Tibial nerve (tissue), 4 donors: ENCODE measurements at places on chromosomes 5 and 9. TPM values are rescaled to one million over a fixed set of nuclear protein-coding genes. Genes with fewer than 3 reads are reported as not detected.
A peak's percentile ranks its signal among the peaks of the same experiment; 100 is the strongest.

Gene PCDHGA3
- total RNA-seq: 8.8 TPM

Gene PPP3R2
- total RNA-seq: not detected

Gene CCNJL
- total RNA-seq: 0.63 TPM

Gene SLC30A5
- total RNA-seq: 43.3 TPM

Gene ADAMTS13
- total RNA-seq: 3.1 TPM

Gene INSL4
- not detected for total RNA-seq

DNA sequence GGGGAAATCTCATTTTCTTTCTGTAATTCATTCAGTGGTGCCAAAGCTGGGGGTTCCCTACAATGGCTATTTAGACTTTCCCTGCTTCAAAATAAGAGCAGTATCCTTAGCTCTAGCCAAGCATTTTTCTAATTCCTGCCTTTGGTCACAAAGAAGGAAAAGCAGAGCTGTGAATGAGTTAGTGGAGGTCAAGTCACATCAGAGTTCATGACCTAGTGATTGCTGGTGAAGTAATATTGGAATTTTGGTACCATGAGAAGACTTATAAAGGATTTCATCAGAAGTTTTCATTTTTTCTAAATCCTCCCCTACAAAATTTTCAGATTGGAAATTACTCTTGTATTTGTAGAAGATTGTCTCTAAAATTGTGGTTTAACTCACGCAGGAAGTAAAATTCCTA is 28.0 kb downstream of the DNAJC21 start:
- H3K27ac ChIP-seq: no peak overlapping the region
- no peak overlapping the region for H3K4me3 ChIP-seq
- H3K36me3 ChIP-seq: peaks cover 31% of the 10 kb centered on the region
- no peaks in the 10 kb centered on the region for H3K27me3 ChIP-seq
- H3K4me1 ChIP-seq: no peaks in the 10 kb centered on the region

GRCh38 chr5:122145906-122146305 is 16.6 kb downstream of the ZNF474 start:
- no peak overlapping the region for H3K27ac ChIP-seq
- DNase-seq: no peak
- H3K27me3 ChIP-seq: no peaks in the 10 kb centered on the region

GRCh38 chr5:26181582-26181981 is 856.8 kb downstream of the CDH9 start:
- no peak overlapping the region for H3K27ac ChIP-seq
- H3K27me3 ChIP-seq: no peaks in the 10 kb centered on the region
- no peak for DNase-seq
- H3K4me3 ChIP-seq: no peak overlapping the region
- no peaks in the 10 kb centered on the region for H3K36me3 ChIP-seq

DNA sequence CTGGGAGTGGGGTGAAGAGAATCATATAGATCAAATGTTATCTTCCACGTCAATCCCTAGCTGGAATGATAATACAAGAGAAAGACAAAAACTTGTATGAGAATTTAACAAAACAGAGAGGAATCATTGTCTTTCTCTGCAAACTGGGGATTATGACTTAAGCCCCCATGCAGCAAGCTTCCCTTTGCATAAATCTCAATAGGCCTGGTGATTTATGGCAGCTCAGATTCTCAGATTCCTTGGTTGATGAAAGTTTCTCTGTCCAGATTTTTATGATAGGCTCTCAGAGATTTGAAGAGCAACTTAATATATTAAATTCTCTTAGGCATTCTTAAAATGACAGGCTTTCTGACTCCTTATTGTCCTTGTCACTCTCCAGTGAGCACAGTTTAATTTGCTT is 56.0 kb downstream of the RASGRF2 start:
- H3K4me3 ChIP-seq: no peak overlapping the region
- H3K27ac ChIP-seq: no peak overlapping the region

- H3K4me1 ChIP-seq: no peaks in the 10 kb centered on the region
- no peak overlapping the region for H3K4me3 ChIP-seq
- no peak for DNase-seq
- H3K27me3 ChIP-seq: no peaks in the 10 kb centered on the region
These were observed 55.4 kb downstream of the FOXI1 start for GRCh38 chr5:170161069-170161468.

DNA sequence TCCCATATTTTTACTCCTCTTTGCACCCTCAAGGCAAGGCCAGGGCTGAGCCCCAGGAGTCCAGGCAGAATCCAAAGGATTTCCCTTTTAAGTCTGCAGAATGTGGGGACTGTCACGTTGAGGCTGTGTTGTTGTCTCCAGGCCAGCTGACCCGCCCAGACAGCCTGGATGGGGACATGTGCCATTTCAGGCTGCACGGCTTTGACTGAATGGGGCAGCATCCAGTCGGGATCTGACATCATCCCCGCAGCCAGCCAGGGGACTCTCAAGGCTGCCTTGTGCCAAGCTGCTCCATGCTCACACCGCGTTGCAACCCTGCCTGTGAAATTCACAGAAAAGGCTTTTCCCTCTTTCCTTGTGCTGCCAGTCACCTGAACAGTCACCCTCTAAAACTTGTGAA is 2.2 kb upstream of the ZNF366 start:
- no peak overlapping the region for H3K27ac ChIP-seq
- no peaks in the 10 kb centered on the region for H3K4me1 ChIP-seq
- H3K36me3 ChIP-seq: no peaks in the 10 kb centered on the region
- H3K4me3 ChIP-seq: no peak overlapping the region
- DNase-seq: peak; percentile 17

GRCh38 chr5:155282503-155283107 is 269.1 kb downstream of the KIF4B start:
- no peaks in the 10 kb centered on the region for H3K4me1 ChIP-seq
- H3K36me3 ChIP-seq: no peaks in the 10 kb centered on the region
- no peak for DNase-seq

DNA sequence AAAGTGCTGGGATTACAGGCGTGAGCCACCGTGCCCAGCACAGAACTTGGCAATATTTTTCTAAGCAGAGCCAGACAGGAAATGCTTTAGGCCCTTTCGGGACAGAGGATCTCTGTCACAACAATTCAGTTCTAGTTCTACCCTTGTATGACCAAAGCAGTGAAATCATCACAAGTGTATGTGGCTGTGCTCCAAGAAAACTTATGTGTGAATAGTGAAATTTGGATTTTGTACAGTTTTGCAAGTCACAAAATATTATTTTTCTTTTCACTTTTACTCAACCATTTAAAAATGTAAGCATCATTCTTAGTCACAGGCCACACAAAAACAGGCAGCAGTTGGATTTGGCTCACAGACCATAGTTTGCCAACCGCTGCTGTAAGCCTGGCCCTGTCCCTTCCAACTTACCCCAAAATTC is 20.4 kb upstream of the PRUNE2 start:
- no peaks in the 10 kb centered on the region for H3K27me3 ChIP-seq
- H3K27ac ChIP-seq: no peak overlapping the region
- DNase-seq: no peak
- no peak overlapping the region for H3K4me3 ChIP-seq

DNA sequence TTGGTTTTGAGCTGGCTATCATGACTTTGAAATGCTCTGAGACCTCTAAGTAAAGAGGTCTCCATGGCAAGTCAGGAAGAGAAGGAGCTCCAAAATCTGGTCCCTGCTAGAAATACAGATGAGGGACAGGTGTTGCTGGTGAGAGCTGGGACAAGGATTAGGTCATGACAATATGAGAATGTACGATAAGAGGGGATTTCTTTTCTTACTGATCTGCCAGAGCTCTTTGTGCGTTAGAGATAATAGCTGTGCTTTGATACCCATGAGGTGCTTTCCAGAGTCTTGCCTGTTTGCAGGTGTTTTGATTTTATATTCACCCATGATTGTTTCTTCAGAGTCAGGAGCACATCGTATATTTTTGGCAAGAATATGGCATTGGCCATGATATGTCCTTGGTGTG is 56.5 kb downstream of the ANKRD33B start:
- no peaks in the 10 kb centered on the region for H3K27me3 ChIP-seq
- H3K4me3 ChIP-seq: no peak overlapping the region
- H3K4me1 ChIP-seq: no peaks in the 10 kb centered on the region
- no peaks in the 10 kb centered on the region for H3K36me3 ChIP-seq
- H3K27ac ChIP-seq: no peak overlapping the region

DNA sequence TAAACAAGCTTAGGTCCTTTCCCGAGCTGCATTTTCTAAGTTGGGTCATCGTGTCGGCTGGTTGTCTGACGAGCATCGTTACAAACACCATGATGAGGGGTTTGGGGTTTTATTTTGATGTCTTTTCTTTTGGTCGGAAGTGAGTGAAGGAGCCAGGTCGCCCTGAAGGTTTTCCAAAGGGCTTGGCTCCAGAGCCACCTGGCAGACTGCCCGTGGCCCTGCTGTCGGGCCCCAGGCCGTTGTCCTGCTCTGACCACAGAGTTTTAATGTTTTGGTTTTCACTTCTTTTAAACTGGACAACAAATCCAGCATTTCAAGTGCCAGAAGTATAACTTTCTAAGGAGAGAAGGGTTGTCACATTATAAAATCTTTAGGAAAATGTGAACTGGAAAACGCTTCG is 42.3 kb downstream of the TENT4A start:
- no peaks in the 10 kb centered on the region for H3K27me3 ChIP-seq
- H3K36me3 ChIP-seq: peaks cover 87% of the 10 kb centered on the region
- H3K4me1 ChIP-seq: no peaks in the 10 kb centered on the region
- no peak for DNase-seq

DNA sequence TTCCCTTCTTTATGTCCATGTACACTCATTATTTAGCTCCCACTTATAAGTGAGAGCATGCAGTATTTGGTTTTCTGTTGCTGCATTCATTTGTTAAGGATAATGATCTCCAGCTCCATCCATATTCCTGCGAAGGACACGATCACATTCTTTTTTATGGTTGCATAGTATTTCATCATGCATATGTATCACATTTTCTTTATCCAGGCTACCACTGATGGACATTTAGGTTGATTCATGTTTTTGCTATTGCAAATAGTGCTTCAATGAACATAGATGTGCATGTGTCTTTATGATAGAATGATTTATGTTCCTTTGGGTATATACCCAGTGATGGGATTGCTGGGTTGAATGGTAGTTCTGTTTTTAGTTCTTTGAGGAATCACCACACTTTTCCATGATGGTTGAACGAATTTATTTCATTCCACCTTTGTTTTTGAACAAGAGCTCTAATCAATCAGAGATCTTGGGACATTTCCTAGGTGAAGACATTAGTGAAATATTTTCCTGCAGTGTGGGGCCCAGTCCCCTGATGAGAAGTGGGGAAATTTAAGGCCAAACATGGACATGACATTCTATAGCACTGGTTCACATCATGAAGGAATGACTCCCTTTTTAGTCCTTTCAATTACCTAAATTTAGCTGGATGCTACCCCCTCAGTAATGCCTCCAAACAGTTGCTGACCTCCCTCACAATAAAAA is 7.1 kb upstream of the TEX48 start:
- H3K36me3 ChIP-seq: no peaks in the 10 kb centered on the region
- no peak for DNase-seq
- H3K27ac ChIP-seq: no peak overlapping the region
- no peaks in the 10 kb centered on the region for H3K27me3 ChIP-seq
- H3K4me1 ChIP-seq: no peaks in the 10 kb centered on the region

GRCh38 chr5:1108023-1108864 is 3.6 kb downstream of the SLC12A7 start:
- no peak overlapping the region for H3K4me3 ChIP-seq
- no peak overlapping the region for H3K27ac ChIP-seq
- H3K36me3 ChIP-seq: no peaks in the 10 kb centered on the region
- no peak for DNase-seq
- peaks cover 31% of the 10 kb centered on the region for H3K4me1 ChIP-seq

DNA sequence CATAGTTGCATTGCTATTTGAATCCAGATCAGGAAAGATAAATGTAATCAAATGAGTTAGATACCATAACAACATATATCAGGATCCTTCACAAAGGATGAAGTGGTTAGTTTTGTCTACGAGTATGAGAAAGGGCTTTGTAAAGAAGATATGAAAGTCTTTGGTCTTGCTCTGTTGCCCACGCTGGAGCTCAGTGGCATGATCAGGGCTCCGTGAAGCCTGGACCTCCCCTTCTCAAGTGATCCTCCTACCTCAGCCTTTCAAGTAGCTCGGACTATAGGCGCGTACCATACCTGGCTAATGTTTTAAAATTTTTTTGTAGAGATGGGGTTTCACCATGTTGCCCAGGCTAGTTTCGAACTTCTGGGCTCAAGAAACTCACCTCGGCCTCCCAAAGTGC is 1.8 kb downstream of the SMC5 start:
- no peaks in the 10 kb centered on the region for H3K36me3 ChIP-seq
- H3K27me3 ChIP-seq: no peaks in the 10 kb centered on the region
- DNase-seq: no peak
- no peak overlapping the region for H3K27ac ChIP-seq
- no peak overlapping the region for H3K4me3 ChIP-seq

DNA sequence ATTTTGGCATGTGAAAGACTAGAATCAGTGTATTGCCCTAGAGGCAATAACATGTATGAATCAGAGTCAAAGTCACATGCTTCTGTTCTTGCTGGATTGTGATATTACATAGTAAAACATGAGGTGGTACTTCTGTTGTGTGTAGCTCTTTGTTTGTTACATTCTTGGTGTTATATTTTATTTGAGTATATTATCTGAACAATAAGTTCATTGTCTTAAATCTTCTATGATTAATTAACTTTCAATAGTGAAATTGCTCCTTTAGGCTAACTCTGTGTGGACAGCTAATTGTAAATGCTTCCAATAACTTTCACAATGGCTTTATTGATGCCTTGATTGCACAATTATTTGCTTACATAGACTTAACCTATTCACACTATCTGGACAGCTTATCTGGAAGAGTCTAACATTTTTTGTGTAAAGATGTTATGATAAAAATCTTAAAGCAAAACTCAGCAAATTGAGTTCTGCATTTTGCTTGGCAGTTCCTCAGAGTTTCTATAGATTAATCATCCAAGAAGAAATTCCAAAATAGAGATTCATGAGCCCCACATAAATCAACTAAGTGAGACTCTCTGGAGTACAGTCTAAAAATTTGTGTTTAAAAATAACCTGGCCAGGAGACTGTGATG is 239.6 kb upstream of the TUSC1 start:
- no peak for DNase-seq
- H3K27me3 ChIP-seq: no peaks in the 10 kb centered on the region
- H3K27ac ChIP-seq: no peak overlapping the region
- H3K4me1 ChIP-seq: no peaks in the 10 kb centered on the region
- H3K36me3 ChIP-seq: no peaks in the 10 kb centered on the region
- H3K4me3 ChIP-seq: no peak overlapping the region

DNA sequence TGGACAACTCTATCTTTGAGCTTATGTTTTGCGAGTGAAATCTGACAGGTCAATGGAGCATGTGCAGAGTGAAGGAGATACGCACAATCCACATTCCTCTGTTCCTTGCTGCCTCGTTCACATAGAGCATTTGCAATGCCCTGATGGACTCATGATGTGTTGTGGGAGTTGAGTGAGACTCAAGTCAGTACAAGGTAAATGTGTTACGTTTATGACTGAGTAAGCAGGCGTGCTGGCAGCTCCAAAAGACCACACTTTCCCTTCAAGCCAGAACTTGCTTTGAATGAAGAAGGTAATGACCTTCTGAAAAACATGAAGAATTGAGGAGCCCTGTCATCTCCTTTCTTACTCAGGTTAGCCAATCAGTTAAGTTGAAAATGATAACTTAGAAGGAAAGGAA is 477.8 kb downstream of the CTNND2 start:
- H3K4me3 ChIP-seq: no peak overlapping the region
- no peak overlapping the region for H3K27ac ChIP-seq
- DNase-seq: no peak
- H3K4me1 ChIP-seq: no peaks in the 10 kb centered on the region
- no peaks in the 10 kb centered on the region for H3K36me3 ChIP-seq
